ENCODE measurements at places on chromosomes 6 and 20.

DNA sequence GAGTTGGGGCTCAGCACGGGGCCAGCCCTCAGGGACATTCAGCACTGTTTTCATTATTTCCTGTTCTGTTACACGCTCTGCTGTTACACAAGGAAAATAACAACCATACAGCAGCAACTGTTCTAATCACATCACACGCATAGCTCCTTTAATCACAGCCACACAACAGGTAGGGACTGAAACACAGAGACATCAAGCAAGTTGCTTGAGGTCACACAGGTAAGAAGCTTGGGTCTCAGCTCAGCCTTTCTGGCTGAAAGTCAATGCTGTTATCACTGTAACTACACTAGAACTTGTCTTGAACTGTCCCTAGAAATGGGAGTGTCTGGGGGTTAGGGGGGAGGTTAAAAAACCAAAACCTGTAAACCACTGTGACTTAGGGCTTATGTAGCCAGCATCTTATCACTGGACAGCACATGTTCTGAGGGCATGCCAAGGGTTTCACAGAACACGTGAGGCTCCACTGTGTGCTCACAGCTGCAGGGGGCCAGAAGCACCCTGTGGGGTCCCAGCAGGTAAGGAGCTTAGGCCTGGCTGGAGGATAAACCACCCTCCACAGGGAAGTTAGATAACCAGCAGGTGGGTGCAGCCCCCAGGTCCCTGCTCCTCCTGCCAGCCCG is 146.0 kb downstream of the EYA2 start:
- DNase-seq, result no peak

- no peak for DNase-seq
Observed at GRCh38 chr6:25065666-25066065, 129.9 kb upstream of the RIPOR2 start.

DNA sequence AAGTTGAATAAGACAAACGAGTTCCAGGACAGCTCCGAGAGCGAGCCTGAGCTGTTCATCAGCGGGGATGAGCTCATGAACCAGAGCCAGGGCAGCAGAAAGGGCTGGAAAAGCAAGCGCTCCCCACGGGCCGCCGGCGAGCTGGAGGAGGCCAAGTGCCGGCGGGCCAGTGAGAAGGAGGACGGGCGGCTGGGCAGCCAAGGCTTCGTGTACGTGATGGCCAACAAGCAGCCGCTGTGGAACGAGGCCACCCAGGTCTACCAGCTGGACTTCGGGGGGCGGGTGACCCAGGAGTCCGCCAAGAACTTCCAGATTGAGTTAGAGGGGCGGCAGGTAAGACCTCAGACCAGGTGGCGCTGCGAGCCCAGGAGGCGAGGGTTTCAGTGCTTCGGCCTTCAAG is 56.0 kb upstream of the TMEM181 start:
- DNase-seq, result no peak

GRCh38 chr6:1906609-1907008 is 296.9 kb downstream of the FOXC1 start:
- DNase-seq, result no peak

DNA sequence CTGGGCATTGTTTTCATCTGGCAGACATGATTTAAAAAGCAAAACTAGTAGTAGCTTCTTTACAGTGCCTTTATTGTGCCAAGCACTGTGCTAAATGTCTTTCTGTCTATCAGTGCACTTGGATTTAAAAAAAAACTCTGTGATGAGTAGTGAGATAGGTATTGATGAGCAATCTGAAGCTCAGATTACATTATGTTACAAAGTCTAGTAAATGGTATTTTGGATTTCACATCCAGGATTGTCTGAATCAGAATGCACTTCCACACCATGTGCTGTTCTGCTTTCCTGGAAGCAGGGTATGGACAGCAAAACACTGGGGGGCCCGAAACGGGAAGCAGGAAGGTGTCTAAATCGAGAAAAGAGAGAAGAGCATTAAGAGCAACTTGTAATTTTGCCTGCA is 103.4 kb upstream of the CCN2 start:
- no peak for DNase-seq

DNA sequence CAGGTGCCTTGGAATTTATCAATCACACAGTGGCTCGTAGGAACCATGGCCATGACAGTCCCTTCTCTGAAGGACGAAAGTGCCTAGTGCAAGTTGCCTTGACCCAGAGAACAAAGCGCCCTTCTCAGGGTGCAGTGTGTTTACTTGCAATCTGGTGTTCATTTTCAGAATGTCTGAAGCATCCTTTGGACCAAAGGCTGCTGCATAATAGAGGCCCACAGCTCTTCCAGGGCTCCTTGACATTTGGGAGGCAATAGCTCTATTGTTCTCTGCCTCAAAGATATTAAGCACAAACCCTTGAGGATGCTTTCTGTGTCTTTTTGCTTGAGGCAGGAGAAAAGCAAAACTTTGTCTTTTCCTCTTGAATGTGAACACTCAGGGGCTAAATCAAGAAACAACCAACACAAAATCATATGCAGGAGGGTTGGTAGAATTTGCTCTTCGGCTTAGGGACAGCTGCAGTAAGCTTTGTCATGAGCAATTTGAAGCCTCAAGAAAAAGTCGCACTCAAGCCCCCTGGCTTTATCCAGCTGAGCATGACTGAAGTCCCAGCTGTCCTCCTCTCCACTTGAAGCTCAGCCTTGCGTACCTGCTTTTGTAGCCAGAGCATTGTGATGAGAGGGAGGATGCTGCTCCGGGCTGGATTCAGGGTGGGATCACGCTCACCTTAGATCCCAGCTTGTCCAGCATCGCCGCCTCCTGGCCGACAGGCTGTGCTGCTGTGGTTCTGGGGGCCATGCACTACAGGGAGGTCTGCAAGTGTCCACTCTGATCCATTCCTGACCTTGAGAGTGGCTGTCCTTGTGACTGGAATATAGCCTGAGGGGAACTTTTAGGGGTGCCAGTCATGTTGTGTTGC is 495.4 kb downstream of the CDH26 start:
- DNase-seq, result no peak

GRCh38 chr20:4989570-4989969 is 11.7 kb downstream of the SLC23A2 start:
- DNase-seq, result no peak

DNA sequence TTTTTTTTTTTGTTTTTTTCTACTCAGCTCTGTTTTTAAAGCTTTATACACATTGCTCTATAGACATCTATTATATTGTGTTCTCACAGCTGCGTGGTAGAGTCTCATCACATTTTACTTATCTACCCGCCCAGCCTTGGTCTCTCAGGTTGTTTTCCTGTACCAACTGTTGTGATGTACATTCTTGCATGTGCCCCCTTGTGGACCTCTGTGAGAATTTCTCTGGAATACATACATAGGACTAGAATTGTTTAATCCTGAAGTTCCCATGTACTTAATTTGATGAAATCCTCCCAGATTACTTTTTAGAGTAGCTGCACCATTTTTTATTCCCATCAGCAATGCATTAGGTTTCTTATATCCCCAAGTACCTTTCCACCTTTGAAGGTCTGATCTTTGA is 40.4 kb upstream of the TINAG start:
- no peak for DNase-seq

- DNase-seq, result no peak
Observed at GRCh38 chr20:63124092-63124781, 91.7 kb downstream of the YTHDF1 start.

DNA sequence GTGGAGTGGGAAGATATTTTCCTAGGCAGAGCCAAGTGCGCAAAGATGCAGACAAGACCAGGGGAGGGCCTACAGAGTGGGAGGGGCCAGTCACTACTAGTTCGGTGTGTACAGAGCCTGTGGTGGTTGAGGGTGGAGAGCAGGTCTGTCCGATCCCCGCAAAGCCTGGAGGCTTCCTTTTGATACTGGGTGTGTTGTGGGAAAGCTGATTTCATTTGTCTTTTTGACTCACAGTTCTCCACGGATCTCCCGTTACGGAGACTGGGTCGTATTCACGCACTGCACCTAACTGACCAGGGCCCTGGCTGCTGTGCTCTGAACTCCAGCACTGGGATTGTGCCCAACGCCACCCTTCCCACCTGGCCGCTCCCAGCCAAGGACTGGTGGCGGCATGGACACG is 1.4 kb upstream of the TIAM2 start:
- DNase-seq, result no peak

DNA sequence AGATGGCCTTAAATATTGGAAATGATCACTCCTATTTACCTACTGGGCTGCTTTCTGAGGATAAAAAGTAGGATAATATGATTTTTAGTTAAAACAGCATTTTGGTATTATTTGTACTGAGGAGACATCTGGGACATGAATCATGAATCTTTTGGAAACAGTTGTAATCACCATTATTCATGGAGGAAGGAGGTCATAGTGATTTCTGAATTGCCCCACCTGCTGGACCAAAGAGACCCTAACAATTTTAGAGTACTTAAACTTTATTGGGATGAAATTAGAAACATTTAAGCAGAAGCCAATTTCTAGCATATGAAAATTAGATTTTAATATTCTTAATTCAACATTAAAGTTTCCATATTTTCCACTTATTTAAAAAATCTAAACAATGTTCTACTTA is 108.4 kb upstream of the SIM1 start:
- no peak for DNase-seq

- DNase-seq, result no peak
Observed at GRCh38 chr6:73884540-73884939, 188.5 kb downstream of the CD109 start.

DNA sequence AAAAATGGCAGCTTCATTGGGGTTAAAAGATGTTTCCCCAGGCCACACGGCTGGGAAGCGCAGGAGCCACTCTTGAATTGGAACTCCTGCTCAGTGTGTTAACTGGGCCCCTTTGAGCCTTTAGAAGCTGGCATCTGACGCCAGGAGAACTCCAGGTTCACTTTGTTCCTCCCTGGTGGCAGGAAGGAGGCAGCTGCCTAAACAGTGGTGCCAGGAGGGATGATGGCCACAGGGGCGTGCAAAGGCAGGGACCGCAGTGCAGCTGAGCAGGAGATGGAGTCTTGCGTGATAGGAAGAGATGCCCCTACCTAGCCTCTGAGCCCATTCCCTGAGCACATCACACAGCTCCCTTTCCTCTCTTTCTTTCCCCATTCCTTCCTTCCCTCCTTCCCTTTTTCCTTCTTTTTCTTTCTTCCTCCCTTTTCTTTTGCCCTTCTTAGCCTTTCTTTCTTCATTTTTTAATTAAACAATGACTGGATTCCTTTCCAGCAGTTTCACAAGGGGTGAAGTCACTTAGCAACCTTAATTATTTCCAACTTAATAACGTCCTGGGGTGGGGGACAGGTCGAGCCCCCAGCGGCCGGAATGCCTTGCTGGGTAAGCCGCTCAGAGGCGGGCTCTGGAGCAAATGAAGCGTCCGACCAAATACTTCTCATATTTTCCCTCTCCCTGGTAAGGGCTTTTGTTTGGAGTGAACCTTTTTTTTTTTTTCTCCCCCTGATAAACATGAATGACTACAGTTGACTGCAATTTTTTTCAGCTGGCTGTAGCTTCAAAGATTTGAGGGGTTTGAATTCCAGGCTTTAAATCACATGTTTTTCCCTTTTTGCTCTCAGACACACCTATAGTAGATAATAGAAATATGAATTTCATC is 20.8 kb upstream of the BMP7 start:
- no peak for DNase-seq

GRCh38 chr20:34922654-34923381 is 32.8 kb downstream of the GSS start:
- no peak for DNase-seq

DNA sequence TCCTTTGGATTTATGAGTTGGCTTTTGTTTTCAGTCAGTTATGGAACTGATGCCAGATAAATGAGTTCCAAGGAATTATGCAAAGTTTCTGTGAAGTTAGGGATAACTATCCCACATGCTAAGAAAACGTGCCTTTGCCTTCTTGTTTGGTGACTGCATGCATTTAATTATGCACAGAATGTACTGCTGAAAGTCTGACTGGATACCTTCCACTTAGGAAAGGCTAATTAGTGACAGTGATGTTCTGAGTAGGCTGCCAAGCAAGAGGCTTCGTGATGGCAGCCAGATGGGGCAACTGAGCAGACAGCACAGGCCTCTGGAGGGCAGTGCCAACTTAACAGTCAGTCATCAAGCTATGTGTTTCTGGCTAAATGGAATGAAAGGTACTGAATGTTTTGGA is 289.9 kb downstream of the CD109 start:
- no peak for DNase-seq

GRCh38 chr6:152828431-152828830 is 77.8 kb downstream of the VIP start:
- no peak for DNase-seq

- DNase-seq, result no peak
Observed at GRCh38 chr6:124008000-124008987, 204.6 kb downstream of the NKAIN2 start.

- DNase-seq, result peak; percentile 25
Observed at GRCh38 chr6:33620158-33620855, 815 bp upstream of the ITPR3 start.

GRCh38 chr6:142155895-142156757 is 9.1 kb downstream of the VTA1 start:
- DNase-seq, result no peak

- DNase-seq, result no peak
Observed at GRCh38 chr20:46549188-46549972, 1.1 kb downstream of the OCSTAMP start.

- DNase-seq, result no peak
Observed at GRCh38 chr20:13683833-13684232, 45.1 kb upstream of the TASP1 start.

DNA sequence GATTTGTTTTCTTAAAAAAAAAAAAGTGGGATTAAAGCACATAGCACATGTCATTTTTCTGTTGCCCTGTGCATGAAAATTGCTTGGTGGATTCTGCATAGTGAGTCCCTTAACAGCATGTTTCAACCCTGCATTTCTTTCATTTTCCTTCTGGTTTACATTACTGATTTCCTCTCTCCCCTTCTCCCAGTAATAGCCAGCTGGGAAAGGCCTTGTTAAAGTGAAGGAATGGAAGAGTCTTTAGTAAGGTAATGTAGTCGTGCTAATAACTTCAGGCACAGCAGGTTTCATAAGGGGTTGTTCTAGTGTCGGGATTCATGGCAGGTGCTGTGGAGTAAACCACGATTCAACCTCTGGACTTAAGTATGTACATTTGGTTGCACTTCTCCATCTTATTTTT is 202.4 kb downstream of the FARS2 start:
- no peak for DNase-seq

DNA sequence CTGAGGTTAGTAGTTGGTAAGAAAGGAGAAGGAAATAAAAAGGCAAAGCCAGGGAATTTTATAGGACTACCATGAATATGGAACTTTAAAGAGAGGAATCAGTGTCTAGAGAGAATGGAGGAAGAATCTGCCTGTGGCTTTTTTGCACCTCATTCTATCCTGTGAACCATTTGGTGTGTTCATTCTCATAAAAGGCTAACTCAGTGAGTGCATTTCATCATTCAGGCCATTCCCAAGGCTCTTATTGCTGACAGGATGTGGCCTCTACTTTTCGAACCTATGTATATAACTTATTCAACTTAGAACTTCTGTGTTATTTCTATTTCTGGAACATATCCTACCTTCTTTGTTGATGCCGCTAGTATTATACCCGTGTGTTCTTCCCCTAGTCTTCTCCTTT is 27.1 kb downstream of the HSF2 start:
- DNase-seq, result no peak

DNA sequence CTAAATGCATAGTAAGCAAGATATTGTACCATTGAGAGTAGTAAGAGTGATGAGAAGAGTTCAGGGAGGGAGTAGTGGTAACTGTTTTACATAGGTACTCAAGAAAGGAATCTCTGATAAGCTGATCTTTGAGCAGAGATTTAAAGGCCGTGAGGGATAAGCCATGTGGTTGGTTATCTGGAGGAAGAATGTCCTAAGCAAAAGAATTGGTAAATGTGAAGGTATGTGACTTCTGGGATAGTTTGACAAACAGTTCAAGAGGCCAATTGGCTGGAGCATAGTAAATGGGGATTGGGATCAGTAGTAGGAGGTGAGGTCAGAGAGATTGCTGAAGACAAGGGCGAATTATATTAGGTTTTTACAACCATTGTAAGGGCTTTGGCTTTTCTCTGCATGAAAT is 40.1 kb downstream of the PLCB1 start:
- no peak for DNase-seq
